Keratinocyte (primary cell): ENCODE measurements at places on chromosomes 7 and 10.

GRCh38 chr10:112052166-112052565, 131.4 kb downstream of the GPAM start:
- DNase-seq = peak; percentile 40

GRCh38 chr10:28396331-28396730, 93.5 kb upstream of the MPP7 start:
- DNase-seq = no peak

DNA sequence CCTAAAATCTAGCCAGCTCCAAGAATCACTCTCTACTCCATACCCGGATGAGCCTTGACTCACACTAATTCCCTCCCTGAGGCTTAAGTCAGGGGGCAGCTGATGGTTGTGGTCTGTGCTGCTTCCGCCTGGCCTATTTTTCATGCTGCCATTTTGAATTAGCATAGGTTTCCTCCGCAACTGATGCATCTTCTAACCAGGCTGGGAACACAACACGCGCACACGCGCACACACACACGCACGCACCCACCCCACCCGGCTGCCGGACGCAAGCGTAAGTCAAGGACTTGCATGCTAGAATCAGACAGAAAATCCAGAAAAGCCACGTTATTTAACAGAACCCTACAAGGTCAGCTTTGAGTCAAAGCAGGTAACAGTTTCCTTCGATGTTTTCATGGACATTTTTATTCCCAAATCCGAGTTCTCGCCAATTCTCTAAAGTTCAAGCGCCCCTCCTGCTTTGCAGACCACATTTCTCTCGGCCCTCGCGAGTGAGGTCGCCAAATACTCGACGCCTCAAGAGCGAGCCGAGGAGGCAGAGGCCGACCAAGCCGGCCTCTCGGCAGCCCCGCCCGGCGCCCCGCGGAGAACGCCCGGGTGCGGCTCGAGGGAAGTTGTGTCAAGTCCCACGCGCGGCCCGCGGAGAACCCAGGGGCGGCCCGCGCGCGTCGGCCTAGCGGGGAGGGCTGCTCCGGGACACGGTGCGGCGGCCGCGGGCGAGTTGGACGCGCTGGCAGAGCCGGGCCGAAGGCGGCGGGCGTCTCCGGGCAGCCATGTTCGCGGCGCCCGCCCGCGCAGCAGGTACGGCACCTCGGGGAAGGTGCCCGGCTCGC, 961 bp downstream of the SCRN1 start:
- no peak for DNase-seq

- no peak for DNase-seq
Observed at GRCh38 chr10:27628621-27629020, 117.0 kb downstream of the MKX start.

DNA sequence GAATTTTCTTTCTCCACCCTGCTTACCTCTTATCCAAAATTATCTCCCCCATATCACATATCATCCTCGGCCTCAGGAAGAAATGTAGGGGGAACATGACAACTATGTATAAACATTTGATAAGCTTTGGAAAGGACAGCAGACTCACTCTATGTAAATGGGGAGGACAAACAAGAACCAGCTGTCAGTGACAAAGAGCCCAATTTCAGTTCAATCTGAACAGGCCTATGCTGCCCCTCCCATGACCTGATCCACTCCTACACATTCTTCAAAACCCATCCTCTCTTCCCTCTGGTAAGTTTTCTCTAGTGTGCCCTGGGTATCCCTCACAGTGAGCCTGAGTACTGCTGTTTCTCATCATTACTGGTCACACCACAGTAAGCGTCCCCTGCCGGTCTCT, 20.8 kb downstream of the FZD9 start:
- DNase-seq = no peak
